ENCODE measurements at places on chromosomes 6 and 20.

DNA sequence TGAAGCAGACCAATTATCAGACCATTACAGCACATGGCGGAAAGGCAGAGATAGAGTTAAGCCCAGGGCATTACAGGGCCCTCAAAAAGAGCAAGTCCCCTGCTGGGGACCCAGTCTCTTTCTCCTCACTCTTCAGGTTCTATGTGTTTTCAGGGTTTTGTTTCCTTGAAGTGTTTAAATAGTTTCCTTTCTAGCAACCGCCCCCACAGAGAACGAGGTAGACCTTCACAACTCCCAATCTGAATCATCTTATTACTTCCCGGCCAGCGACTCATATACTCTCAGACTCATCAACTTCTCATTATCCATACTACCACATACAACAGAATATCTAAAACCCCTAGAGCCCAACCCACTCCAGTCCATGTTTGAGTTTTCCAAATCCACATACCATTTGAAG, 526.6 kb upstream of the ARID1B start:
- DNase-seq, result no peak

- no peak for DNase-seq
Observed at GRCh38 chr6:138563650-138564049, 64.4 kb upstream of the NHSL1 start.

DNA sequence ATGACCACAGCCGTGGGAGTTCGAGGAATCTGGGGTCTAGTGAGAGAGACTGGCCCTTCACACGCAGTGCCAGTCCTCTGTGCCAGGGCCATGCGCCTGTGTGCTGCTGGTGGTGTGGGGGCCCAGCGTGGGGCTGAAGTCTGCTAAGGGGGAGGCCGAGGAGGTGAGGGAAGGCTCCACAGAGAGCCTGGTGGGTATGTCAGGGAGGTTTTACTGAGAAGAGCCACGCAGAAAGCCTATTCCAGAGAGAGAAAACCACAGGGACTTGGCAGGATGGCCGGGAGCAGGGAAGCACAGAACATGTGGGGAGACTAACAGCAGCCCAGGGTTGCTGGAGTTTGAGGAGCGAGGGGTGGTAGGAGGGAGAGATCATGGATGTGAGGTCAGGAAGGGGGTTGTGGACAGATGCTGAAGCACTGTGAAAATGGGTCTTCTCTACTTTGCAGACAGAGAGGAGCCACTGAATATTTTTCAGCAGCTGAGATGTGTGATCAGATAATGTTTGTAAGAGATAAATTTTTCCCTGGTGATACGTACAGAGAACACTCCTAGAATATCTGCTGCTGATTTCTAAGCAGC, 35.3 kb downstream of the DUSP22 start:
- DNase-seq, result no peak

- no peak for DNase-seq
Observed at GRCh38 chr6:135105710-135106109, 51.1 kb upstream of the HBS1L start.

DNA sequence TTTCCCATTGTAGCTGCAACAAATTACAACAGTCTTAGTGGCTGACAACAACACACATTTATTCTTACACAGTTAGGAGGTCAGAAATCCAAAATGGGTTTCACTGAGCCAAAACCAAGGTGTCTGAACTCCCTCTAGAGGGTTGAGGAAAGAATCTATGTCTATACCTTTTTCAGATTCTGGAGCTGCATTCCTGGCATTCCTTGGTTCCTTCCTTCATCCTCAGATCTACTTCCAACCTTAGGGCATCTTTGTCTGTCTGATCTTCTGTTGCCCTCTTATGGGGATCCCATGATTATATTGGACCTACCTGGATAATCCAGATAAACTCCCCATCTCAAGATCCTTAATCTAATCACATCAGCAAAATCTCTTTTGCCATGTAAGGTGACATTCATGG, 540.9 kb upstream of the MAP3K7 start:
- DNase-seq, result no peak

DNA sequence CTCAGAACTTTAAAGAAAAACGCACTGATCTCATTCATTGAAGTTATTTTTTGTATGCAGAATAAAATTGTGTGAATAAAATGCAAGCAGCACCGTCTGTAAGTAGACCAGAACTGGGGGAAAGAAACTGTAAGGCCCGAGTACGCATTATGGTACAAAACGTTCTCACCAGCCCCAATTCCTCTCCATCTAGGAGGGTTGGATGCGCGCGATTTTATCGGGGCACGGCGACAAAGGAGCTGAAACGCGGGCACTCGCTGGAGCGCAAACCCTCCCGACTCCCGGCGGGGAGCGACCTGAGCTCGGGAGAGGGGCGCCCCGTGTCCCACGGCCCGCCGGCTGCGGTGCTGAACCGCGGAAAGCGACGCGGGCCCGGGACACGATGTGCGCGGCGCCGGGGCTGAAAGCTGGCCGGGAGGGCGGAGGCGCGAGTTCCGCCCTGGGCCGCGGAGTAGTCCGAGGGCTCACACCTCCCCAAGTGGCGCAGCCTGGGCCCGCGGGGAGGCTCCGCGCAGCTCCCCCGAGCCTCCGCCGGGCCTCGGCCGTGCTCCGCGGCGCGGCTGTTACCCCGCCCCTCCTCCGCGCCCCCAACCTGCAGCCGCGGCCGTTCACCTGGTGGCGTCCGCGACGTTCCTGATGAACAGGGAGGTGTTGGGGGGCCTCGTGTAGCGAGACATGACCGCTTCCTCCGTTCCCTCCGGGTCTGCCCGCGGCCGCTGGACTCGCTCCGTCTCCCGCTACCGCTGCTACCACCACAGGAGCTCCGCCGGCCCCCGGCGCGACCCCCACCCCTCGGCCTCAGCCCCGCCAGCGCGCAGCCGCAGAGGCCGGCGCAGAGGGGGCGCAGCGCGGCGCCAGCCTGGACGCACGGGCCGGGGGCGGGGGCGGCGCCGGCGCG, at the start of gene SRSF12:
Gene SRSF12, minus strand, starts transcription at position 861 of the 898 bp plus-strand sequence. Its CDS starts 184 bp downstream, at position 677.
- DNase-seq, result peak; percentile 27

DNA sequence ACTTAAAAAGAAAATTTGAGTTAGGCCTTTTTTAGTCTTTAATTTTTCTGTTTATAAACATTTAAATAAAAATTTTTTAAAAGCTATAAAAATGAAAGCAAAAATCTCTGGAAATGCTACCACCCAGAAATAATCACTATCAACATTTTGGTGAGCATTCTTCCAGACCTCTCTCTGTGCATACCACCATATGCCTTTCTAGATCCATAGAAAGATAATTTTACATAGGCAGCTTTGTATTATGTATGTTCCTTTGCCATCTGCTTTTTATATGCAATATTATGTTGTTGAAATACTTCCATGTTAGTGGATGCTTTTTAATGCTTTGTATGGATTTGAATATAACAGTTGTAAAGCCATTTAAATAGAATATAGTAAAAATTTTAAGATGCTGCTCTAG, 496.7 kb upstream of the HTR1E start:
- DNase-seq, result no peak

DNA sequence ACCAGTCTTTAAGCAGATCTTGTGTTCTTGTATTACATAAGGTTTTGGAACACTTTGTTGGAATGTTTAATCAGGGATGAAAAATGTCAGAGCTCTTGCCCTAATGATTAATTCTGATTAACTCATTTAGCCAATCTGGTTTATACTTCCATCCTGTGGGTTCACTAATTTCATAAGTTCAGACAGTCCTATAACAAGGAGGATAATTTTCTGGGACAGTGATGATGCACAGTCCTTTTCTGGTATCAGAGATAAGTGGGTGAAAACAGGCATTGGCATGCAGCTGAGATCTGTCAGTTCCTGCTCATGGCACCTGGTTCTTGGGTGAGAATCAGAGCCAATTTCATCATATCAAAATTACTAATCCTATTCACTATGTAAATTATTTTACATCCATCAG, 125.0 kb upstream of the LAMA2 start:
- DNase-seq, result no peak

- DNase-seq, result no peak
Observed at GRCh38 chr6:35489995-35490791, 6.7 kb downstream of the TEAD3 start.

GRCh38 chr6:168598251-168599117, 157.5 kb downstream of the SMOC2 start:
- no peak for DNase-seq

GRCh38 chr6:13336553-13336952, 8.2 kb upstream of the TBC1D7 start:
- DNase-seq, result peak; percentile 84

DNA sequence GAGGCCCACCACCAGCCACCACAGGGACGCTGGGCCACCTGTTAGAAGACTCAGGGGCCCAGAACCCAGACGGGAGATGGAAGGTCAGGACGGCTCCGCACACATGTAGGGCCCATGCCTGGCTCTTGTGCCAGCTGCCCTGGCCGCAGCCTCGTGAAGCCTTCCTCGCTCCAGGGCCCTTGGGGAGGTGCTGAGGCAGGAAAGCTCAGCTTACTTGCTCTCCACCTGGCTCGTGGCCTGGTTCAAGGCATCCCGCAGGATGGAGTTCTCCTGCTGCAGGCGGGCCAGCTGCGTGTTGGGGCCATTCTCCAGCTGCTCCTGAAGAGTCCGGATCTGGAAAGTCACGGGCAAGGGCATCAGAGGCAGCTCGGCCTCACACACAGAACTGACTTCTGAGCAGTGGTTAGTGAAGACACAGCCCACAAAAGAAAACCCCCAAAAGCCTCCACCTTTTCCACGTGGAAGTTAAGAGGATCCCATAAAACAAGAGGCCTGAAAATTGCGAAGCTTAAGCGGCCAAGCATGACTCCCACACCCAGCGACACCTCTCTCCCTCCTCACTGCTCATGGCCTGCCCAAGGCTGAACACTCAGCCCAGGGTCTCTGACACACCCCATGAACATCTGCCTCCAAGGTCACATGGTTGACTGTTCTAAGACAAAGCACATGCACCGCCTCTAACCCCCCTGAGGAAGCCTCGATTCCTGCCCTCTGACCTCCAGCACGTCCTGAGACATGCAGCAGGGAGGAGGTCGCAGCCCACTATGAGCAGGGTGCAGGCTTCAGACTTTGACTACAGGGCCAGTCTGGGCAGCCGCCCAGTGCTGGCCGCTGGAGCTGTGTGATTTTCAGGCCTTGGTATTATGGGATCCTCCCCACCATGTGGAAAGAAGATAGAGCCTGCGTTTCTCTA, 46.5 kb downstream of the RRBP1 start:
- DNase-seq, result no peak

DNA sequence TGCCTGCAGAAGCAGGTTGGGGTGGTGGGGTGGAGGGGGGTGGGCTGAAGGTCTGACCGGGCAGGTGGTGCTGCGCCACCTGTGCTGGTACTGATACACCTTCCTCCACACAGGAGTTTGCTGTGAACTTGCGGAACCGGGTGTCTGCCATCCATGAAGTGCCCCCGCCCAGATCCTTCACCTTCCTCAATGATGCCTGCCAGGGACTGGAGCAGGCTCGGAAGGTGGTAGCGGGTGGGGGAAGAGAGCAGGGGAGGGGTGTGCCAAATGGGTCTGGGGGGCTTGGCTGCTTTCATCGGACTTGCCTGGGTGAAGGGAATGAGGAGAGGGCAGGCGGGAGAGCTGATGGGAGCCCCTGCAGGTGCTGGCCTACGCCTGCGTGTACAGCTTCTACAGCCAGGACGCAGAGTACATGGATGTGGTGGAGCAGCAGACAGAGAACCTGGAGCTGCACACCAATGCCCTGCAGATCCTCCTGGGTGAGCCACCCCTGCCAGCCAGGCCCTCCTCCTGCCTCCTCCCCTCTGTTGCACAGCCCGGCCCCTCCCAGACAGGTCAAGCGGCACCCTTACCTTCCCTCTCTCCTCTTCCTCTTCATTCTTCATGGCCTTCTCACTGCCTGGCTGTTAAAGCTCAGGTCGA, 6.7 kb downstream of the DNPH1 start:
- no peak for DNase-seq

GRCh38 chr20:46990596-46991104, 96.0 kb downstream of the EYA2 start:
- no peak for DNase-seq

GRCh38 chr6:69953491-69953890, 87.1 kb downstream of the COL19A1 start:
- no peak for DNase-seq

- DNase-seq, result no peak
Observed at GRCh38 chr6:75991941-75992340, 80.5 kb downstream of the IMPG1 start.

DNA sequence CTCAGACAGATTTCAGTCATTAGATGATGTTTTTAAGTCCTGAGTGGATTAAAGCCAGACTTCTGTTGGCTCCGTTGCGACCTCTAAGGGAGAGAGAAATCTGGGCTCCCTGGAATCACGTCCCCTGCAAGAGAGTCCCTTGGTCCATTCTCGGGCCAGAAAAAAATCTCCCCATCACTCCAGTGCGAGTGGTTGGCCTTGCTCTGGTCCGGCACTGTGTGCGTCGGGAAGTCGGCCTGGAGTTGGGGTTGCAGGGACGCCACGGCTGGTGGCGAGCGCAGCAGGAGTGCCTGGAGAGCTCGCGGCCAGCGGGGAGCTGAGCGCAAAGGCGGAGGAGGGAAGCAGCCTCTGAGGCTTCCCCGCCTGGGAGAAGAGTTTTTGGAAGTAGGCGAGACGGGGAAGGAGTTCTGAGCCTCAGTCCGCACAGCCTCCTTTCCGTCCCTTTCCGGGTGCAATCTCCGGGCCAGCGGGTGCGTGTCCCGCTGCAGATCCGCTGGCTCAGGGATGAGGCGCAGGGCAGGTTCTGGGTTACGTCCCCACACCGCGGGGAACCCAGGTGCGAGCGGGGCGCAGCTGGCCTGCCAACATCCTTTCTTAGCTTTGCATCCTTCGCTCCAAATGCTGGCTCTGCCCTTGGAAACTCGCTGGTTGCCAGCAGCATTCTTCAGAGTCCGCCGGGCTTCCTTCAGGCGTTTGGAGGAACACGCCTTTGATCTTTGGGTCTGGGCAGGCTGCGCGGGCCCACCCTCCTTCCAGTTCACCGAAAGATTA, 6.8 kb downstream of the TCF21 start:
- no peak for DNase-seq

DNA sequence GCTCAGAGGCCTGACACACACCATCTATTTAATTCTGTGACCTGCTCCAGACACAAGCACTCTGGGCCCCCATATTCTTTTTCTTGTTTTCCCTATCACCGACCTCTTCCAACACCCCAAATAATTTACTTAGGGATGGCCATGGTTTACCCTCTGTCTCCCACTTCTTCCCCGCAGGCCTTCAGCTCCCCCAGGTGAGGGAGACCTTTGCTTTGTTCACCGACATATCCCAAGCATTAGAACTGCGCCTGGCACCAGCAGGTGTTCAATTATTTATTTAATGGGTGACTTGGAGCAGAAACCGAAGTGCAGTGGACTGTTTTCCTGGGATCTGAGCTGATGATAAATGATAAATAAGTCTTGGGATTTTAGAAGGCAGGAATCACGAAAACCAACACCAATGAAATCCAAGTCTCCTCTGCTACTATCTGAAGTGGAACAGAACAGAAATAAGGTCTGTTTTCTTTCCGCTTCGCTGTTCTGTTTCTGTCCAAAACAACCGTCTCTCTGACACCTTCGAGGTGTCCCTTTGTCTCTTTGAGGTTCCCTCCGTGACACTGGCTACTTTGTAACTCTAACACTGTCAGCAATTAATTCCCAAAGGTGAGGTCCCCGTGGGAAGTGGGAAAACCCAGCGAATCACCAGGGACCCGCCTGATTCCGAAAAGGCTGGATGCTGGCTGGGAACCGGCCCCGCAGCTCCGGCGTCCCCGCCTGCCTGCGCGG, 1.1 kb upstream of the RIN2 start:
- DNase-seq, result no peak

- DNase-seq, result no peak
Observed at GRCh38 chr6:75147512-75147911, 58.3 kb downstream of the COL12A1 start.

- no peak for DNase-seq
Observed at GRCh38 chr20:14888134-14888533, 550.7 kb upstream of the FLRT3 start.

Measured in memory B cell (primary cell).